NCI-H345 (cell line): ENCODE measurements at places on chromosomes 1 and 21.

DNA sequence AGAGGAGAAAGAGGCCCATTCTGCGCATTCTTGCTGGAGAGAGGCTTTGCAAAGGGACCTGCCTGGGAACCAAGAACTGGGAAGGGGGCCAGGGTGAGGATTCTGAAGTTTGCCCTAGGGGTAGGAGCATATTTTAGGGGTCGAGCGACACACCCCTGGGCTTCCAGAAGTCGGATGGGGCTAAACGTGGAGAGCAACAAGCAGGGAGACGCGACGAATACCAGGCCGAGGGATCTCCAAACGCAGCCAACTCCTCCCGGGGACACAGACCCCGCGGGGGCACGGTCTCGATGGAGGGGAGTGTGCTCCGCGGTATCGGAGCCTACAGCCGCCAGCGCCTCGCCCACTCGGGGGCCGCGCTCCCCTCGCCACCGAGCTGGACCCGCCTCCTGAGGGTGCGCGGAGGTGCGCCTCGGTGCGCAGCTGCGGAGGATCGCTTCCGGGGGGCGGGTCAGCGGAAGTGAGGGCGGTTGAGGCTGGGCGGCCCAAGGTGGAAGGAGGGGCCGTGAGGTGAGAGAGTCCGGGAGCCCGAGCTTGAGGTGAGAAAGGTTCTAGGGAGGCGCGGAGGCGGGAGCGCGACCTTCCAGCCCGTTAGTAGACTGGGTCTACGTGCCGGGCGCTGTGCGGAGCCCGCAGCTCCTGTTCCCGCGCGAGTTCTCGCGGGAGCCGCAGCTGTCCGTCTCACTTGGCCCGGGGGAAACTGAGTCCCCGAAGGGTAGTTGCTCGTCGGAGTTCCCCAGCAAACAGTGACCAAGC lies at the start of gene MTFR1L:
MTFR1L (plus strand) TSS at position 464 of the 756 bp plus-strand sequence. CDS start 3,151 bp downstream, outside the sequence.
- DNase-seq, result peak; percentile 87

DNA sequence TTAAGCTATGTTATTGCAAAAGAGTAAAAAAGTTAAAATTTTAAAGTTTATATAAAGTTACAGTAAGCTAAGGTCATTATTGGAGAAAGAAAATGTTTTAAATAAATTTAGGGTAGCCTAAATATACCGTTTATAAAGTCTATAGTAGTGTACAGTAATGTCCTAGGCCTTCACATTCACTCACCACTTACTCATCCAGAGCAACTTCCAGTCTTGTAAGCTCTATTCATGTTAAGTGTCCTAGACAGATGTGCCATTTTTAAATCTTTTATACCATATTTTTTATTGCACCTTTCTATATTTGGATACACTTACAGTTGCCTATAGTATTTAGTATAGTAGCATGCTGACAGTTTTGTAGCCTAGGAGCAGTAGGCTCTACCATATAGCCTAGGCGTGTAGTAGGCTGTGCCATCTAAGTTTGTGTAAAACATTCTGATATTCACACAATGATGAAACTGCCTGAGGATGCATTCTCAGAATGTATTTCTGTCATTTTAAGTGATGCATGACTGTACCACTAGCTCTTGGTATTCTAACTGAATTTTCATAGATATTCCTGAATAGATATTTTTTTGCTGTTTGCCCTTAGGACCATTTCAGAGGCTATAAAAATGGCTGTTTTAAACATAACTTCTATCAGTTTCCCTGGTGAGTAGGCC lies 26.8 kb downstream of the PPP2R5A start:
- no peak for DNase-seq

GRCh38 chr1:58919959-58920321 lies 136.1 kb upstream of the JUN start:
- DNase-seq, result no peak

- no peak for DNase-seq
These were observed 22.5 kb upstream of the PEF1 start for GRCh38 chr1:31667065-31667785.

- no peak for DNase-seq
These were observed 15.8 kb upstream of the VCAM1 start for GRCh38 chr1:100703716-100704115.

DNA sequence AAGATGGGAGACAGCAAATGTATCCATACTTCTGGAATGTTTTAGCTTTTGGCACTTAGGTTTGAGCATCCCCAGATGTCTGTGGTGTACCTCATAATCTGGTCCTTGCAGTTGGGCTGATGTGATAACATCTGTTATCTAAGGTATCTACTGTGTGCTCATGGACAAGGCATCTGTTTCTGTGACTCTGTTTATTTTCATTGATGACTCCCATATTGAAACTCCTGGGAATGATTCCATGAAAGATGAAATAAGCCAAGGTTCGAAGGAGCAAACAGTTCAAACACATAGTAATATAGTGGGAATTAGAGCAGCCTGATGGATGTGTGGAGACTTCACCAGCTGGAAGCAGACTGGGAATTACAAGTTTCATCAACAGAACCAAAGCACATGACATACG lies 20.7 kb upstream of the TRIM45 start:
- no peak for DNase-seq

DNA sequence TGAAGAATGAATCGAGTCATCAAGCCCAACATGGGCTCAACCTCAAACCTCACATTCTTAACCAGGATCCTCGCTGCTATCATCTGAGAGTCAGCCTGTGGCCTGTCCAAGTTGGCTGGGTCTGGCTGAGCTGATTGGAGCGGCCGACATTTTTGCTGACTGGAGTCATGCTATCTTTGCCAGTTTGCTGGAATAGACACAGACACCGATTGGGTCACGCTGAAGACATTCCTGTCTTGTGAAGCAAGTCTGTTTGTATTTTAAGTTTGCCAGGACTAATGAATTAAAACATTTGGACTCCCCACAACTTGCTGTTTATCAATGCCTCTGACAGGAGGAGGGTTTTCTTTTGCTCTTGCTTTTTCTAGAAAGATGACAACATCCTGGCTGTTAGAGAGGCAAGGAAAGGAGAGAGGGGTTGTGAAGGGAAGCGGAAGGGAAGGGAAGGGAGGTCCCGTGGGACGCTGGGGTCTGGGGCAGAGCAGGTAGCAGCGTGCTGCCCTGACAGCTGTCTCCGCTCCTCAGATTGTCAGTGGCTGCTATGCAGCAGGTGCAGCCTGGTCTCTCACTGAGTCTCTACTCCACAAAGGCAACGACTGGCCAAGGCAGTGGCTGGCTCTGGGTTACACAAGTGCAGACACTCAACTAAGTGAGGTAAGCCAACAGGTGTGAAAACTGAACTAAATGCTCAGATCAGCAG lies at the start of gene MAP3K7CL:
MAP3K7CL (plus strand) TSS at position 375 of the 700 bp plus-strand sequence. CDS start 2,701 bp downstream, outside the sequence.
- no peak for DNase-seq

GRCh38 chr1:159825564-159825963 lies 1.1 kb upstream of the SLAMF8 start:
- no peak for DNase-seq

DNA sequence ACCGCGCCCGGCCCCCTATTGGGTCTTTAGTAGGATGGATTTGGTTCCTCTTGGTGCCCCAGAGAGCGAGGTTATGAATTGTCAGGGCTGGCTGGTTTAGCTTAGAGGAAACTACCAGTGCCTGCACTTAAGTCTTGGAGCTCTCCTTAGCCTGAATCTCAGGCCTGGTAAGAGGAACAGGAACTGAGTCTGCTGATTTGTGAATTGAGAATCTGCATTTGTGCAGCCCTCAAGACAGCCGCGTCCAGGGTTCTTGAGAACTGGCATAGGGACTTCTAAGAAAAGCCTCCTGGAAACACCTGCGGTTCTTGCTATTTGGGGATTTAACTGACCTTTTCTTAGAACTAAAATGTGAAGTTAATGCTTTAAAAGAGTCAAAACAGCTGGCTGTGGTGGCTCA lies 1.7 kb downstream of the NECAP2 start:
- DNase-seq, result no peak

- DNase-seq, result no peak
These were observed 86.2 kb downstream of the AKT3 start for GRCh38 chr1:243763806-243764205.
